Stimulated activated CD4-positive, alpha-beta T cell treated with anti-CD3 and anti-CD28 coated beads, Interleukin-4, amount 100 ng/mL, for 24 hours (primary cell): ENCODE measurements at places on chromosomes 5 and 9.

GRCh38 chr5:1007221-1007680 is 1.4 kb upstream of the NKD2 start:
- no peak for DNase-seq

GRCh38 chr5:60437308-60437707 is 262.7 kb downstream of the DEPDC1B start:
- no peak for DNase-seq

DNA sequence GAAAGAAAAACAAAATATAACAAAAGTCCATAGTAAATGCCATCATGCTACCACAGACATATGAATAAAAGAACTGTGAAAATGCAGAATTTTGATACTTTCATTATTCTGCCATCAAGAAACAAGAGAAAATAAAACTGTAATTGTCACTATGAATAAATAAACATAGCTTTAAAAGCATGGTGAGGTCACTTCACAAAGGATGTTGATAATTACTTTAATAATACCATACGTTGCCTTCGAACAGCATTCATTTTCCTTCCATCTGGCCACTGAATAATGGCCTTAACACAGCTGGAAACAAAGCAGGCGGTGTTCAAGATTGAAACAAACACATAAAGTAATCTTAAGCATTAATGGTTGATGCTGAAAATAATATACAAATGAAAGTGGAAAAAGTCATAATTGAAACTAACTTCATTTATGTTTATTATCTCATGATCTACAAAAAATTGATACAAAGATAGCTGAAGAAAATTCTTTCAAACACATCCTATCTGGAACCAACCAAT is 102.0 kb downstream of the AGTPBP1 start:
- DNase-seq, result no peak

DNA sequence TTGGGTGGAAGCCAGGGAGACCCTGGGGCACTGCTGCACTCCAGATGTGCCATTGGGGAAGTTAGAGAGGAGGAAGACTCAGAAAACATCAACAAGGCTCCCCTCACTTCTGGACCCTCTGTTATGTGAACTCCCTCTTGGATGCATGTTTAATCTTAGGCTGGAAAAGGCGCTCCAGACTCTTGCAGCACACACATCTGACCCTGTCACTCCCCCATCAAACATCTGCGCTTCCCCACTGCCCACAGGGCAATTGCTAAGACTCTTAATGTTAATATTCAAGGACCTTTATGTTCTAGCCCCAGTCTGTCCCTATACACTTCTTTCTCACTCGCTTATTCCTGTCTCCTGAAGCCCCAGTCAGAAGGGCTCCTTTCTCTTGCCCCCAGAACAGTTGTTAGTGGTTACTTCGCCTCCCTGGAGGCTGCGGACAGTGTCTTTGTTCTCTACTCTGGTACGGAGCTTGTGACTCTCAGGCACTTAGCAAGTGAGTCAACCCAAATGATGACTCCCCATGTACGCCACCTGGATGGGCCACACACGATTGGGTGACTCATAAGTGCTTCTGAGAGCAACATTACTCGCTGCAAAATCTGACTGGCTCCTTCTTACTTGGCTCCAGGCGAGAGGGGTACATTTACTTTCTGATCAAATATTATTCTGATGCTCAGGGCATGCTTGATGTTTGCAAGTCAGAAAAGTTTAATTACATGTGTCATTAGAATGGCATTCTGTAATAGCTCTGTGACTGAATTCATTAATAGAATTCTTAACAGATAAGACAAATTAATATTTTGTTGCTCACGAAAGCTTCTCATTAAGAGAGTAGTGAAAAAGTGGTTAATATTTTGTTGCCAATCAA is 193.6 kb downstream of the HSPA4 start:
- DNase-seq, result peak; percentile 35

DNA sequence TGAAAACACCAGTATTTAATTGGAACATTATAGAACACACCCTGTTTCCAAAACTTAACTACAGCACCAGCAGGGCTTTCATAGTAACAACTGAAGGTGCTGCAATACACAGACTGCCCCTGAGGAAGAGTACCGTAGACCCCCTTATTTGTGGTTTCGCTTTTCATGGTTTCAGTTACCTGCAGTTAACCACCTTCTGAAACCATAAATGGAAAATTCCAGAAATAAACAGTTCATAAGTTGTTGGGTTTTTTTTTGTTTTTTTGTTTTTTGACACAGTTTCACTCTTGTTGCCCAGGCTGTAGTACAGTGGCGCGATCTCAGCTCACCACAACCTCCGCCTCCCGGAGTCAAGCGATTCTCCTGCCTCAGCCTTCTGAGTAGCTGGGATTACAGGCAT is 9.5 kb upstream of the GLDC start:
- DNase-seq, result no peak
